ENCODE measurements at places on chromosomes 12 and 14. TPM values are rescaled to one million over a fixed set of nuclear protein-coding genes. Genes with fewer than 3 reads are reported as not detected.
A peak's percentile ranks its signal among the peaks of the same experiment; 100 is the strongest.

DNA sequence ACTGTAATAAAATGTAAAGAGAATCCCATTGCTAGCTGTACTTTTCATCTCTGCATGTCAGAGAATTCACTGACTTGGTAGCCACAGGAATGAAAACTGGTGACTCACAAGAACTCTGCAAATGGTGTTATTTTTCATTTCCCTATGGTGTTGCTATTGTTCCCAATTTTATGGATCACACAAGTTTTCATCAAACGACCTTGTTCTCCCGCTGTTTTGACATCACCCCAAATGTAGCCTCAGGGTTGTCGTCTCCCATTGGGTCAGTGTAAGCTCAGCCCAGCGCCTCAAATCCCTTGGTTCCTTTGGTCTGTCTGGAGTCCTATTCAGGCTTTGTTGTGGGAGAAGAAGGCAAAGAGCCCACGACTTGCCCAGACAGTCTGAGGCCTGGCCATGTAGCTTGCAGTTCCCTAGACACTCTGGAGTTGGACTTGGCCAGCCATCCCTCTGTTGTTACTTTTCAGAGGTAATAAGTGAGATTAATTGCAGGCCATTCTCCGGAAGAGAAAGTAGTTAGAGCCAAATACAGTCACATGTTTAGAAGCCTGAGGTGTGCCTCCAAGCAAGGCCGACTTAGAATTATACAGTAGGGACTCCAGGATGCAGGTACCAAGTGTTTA is 159.2 kb downstream of the TGFB3 start:
- DNase-seq: no peak

DNA sequence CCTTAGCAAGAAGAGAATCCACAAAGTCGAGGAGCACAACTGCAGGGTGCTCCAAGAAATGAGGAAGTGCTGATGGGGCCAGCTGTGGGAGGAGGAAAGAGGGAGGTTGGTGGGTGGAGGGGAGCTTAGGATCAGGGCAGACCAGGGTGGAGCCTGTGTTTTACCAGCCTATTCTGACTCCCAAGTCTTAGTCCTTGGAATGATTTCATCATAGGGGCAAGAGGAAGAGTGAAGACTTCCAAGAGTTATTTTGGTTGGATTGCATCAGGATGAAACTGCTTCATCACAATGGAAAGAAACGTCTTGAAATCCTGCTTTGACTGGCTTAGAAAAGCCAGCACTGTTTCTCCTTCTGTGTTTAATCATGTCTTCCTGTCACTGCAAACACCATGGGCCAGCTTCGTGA is 194.0 kb downstream of the DPF3 start:
- DNase-seq: no peak

Gene HVCN1
- 80.7 TPM for total RNA-seq

Gene RHEBL1
- total RNA-seq: 3.2 TPM

GRCh38 chr12:58225203-58225877 is 284.0 kb downstream of the ATP23 start:
- no peak for DNase-seq

GRCh38 chr12:62865937-62866336 is 69.0 kb downstream of the PPM1H start:
- no peak for DNase-seq

GRCh38 chr12:95848575-95849388 is 10.0 kb upstream of the SNRPF start:
- DNase-seq: no peak

Gene TESPA1
- total RNA-seq: 35.5 TPM

- DNase-seq: no peak
Observed at GRCh38 chr12:130127532-130127911, 34.7 kb upstream of the FZD10 start.

GRCh38 chr12:14771651-14772137 is 31.6 kb downstream of the WBP11 start:
- DNase-seq: no peak

- no peak for DNase-seq
Observed at GRCh38 chr12:105352052-105352451, 21.6 kb downstream of the C12orf75 start.

DNA sequence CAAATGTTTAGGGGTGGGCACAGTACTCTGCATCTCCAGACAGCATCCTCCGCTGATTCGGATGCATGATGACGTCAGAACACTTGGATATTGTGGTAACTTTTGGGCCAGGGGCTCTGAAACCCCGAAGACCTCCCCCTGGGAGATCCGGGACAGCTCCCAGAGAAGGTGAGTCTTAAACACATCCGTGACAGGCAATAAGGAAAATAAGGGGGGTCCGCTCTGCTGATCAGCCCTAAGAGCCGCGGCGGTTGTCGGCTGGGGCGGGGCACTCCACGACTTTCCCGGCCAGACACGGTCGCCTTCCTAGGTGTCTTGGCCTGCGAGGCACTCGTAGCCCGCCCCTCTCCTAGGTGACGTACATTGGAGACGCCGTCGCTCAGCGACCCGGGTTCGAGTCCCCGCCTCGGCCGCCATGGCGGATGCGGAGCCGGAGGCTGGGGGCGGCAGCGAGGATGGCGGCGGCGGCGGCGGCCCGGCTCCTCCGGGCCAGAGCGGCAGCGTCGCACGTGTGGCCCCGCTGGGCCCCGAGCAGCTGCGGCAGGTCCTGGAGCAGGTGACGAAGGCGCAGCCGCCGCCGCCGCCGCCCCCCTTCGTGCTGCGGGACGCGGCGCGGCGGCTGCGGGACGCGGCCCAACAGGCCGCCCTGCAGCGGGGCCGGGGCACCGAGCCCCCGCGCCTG is at the start of gene ZNF839:
Gene ZNF839 (plus strand): TSS at position 396 of the 682 bp plus-strand sequence. CDS start 20 bp downstream, at position 416.
- peak; percentile 93 for DNase-seq

- DNase-seq: no peak
Observed at GRCh38 chr12:56152756-56153677, 630 bp downstream of the MYL6B start.

Gene SCAF11
- total RNA-seq: 180 TPM

Gene IL26
- not detected for total RNA-seq

DNA sequence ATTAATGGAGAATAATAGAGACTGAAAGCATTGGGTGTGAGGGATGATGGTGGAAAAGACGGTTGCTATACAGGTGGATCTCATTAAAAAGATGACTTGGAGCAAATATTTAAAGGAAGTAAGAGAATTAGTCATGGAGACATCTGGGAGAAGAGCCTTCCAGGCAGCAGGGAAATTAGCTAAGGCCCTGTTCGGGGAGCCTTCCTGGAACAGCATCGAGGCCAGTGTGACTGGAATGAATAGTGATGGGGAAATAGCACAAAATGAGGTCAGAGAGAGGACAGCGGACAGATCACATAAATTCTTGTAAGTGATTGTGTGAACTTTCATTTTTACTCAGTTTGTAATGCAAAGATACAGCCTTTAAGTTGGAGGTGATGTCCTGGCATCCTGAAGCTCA is 842.3 kb downstream of the SLC6A15 start:
- DNase-seq: no peak

- DNase-seq: no peak
Observed at GRCh38 chr14:65042731-65043372, 56.2 kb downstream of the FNTB start.

Gene ASPG
- total RNA-seq: not detected

DNA sequence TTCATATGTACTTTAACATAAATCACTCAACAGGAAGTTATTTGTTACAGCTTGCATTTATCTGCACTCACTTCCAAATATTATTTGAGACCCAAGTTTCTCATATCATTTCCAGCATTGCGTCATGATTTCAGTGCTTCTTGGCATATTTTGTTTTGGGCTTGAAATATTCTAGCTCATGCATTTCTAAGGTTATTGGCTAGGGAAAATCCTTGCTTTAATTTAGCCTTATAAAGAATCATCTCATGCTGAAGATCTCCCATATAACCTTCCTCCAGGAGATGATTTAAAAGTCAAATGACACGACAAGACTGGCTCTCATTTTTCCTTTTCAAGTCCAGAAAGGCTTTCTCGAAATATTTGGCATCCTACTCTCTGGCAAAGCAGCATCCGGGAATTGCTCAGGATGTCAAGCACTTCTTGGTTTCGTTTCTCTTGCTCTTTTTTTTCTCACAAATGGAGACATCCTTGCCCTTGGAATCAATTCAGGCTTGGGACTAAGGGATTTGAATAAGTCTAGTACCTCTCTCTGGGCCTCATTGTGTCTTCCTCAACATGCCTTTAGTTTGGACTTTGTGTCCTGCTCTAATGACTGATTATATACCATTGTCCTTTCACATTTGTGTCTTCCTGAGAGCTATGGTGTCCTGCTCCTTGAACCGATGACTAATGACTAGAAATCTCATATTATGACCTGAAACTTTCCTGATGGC is 295.0 kb downstream of the RMST start:
- no peak for DNase-seq

GRCh38 chr14:65915125-65915524 is 502.6 kb downstream of the FUT8 start:
- DNase-seq: no peak

Gene ASCL1
- total RNA-seq: not detected

- no peak for DNase-seq
Observed at GRCh38 chr12:101009274-101009673, 200.8 kb downstream of the SLC5A8 start.

DNA sequence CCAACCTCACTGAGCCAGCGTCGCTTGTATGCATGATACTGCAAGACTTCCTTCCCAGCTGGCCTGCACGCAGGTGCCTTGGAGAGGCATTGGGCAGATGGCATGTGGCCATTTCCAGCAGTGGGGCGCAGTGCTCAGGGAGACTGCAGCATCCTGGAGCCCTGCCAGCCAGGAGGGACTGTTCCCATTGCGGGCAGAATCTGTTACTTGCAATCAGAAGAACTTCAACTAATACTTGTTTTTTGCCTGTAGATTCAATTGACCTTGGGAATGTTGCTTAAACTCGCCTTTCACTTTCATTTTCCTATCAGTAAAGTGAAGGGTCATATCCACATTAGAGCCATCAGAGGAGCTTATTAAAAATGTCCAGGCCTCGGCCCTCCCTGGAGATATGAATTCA is 29.8 kb downstream of the ANKRD9 start:
- no peak for DNase-seq

DNA sequence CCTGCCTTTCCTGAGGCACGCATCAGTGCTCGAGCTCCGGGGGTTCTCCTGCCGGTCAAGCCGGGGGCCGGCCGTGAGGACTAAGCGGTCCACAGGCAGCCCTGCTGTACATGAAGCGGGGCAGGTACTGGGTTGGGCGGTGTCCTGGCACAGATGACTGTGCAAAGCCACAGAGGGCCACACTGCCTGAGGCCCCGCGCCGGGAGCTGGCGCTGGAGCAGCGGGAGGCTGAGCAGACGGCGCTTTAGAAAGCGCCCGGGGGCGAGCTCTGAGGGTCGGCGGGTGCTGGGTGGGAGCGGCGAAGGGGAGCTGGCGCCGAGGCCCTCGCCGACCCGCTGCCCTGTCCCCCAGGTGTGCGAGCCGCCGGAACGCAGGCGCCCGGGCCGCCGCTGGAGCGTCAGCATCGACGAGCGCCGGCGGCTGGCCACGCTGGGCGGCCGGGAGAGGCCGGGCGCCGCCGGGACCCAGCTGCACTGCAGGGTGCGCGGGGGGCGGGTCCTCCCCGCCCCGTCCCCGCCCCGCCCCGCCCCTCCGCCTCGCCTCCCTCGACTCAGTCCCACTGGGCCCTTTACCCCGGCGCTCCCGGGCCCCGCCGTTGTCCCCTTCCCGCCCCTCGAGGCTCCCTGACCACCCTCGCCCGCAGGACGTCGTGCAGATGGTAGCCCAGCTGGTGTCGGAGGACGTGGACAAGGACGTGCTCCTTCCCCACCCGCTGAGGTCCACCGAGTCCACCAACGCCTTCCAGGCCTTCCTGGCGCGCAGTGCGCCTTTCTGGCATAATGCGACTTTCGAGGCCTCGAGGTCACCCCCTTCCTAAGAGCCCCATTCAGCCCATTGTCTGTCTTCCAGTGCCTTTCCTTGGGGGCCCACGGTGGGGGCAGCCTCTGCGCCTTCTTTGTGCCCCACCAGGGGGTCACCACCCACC is 8.3 kb upstream of the MTA1 start:
- DNase-seq: peak; percentile 41

DNA sequence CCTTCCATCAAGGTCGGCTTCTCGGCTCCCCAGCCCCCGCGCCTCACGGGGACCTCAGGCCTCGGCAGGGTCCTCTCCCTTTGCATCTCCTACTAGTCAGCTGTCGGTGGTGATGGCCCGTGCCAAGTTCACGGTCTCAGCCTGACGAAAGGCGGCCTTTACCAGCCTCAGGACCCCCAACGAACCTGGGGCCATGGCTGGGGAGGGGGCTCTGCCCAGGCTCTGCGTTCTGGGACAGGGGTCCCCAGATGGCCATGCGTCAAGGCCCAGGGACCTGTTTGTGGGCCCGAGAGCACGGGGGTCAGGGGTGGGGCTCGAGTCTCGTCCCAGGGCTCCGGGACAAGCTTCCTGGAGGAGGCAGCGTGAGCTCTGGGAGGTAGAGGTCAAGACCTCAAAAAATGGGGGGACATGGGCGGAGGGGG is 32.8 kb upstream of the DEGS2 start:
- DNase-seq: no peak

DNA sequence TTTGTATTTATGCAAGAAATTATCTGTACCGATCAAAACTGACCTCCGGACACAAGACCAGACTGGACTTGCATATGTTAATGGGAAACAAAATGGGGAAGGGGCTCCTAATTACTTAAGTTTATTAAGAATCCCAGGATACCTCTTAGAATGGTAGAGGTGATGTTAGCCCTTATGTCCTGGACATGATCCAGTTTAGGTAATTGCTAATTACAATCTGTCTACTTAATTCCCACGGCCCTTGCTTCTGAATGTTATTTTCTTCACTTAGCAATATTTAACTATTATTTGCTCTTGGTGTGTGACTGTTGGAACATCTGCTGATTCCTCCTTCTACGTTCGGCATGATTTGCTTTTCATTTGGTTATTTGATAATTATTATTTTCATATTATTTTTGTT is 644.0 kb downstream of the DIO2 start:
- no peak for DNase-seq

DNA sequence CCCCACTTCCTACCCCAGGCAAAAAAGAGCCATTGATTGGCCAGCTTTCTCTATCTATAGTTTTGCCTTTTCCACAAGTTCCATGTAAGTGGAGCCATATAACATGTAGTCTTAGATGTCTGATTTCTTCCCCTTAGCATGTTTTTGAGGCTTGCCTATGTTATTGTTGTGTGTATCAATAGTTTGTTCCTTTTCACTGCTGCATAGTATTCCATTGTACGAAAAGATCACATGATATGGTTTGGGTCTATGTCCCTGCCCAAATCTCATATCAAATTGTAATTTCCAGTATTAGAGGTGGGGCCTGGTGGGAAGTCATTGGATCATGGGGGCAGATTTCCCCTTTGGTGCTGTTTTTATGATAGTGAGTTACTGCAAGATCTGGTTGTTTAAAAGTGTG is 93.6 kb upstream of the RFLNA start:
- no peak for DNase-seq

Gene ANKRD33
- total RNA-seq: not detected

All from activated B cell treated with CpG ODN at 0.5 μM for 24 hours (primary cell).